ENCODE measurements at places on chromosomes 13 and 19.

DNA sequence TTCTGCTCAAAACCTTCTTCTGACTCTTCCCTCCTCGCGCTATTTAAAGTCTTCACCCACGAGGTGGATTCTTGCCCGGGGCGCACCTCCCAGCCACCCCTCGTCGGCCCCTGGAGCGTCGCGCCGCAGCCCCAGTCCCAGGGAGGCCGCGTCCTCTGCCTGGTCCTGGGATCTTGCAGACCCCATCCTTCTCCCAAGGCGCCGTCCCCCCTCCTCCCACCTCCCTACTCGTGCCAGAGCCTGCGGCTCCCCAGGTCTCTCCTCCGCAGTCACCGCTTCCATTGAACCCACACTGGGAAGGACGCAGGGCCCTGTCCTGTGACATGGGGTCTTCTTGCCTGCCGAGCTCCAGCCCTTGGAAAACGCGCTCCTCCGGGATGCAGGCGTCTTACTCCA is 486 bp downstream of the ZNF808 start:
- H3K36me3 ChIP-seq, result peaks cover 14% of the 10 kb centered on the region
- no peak for DNase-seq
- peak overlapping the region; percentile 90 for H3K4me3 ChIP-seq
- H3K4me1 ChIP-seq, result peaks cover 12% of the 10 kb centered on the region
- no peaks in the 10 kb centered on the region for H3K27me3 ChIP-seq

DNA sequence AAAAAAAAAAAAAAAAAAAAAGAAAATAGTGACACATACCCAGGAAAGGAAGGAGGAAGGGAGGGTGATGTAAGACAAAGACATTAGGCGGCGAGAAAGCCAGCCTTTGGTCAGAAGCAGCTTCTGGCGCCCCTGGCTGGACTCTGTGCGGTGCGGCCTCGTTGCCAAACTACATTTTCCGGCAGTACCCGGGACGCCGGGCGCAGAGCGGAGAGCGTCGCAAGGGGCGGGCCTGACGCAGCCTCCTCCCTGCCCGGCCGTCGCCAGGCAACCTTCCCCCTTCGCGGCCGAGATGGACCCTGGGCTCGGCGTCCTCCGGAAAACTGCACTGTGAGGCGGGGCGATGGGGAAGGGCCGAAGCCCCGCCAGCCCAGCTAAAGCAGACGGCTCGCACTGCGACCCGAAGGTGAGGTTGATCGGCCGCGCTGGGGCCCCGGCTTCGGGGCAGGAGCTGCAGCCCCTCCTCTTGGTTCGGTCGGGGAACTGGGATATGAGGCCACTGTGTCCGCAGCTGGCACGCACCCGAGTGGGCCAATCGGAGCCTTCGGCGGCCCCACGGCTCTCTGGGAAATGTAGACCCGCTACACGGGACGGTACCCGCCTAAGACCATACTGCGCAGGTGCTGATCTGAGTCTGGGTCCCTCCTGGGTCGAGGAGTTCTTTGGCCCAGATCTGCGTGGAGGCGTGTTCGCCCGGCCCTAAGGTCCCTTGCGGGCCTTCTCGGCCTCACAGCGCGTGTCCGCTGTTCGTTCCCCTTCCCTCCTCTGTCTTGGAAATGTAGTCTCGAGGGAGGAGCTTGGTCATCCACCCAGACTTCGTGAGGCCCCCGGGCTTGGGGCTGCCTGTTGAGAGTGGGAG is 2.3 kb upstream of the MZF1 start:
- peaks cover 38% of the 10 kb centered on the region for H3K4me1 ChIP-seq
- peak overlapping the region; percentile 96 for H3K27ac ChIP-seq
- peaks cover 6% of the 10 kb centered on the region for H3K36me3 ChIP-seq

DNA sequence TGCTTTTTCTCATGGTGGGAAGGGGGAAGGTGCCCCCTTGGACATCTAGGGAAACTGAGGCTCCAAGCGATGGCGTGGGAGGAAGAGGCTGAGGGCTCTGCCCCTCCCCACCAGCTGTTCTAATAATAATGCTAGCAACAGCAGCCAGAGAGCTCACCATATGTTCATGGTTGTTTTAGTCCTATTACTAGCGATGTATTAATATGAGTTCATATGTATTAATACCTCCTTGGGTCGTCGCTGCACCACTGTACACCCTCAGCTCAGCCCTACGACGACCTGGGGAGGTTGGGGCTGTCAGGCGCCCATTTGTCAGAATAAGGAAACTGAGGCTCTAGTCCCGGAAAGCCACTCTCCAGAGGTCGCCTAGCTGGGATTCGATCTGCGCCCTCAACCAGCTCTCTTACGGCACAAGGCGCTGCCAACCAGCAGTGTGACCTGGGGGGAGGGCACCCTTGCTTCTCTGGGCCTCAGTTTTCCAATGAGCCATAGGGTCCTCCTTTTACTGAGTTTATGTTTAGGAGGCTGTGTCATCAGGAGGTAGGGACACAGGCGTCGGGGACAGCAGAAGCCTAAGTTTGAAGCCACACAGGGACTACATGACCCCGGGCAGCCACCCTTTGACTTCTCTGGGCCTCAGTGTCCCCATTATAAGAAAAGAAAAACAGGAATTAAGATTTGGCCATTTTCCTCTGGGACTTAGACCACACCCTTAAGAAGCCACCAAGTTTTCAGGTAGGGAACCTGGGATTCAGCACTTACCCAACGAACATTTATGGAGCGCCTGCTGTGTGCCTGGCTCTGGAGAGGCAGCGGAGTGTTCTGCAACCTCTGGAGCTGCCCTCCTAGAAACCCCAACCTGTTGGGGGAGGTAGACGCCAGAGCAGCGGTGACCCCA is 664 bp downstream of the MAST3 start:
- peak overlapping the region; percentile 82 for H3K27ac ChIP-seq
- no peaks in the 10 kb centered on the region for H3K36me3 ChIP-seq
- H3K4me3 ChIP-seq, result peak overlapping the region; percentile 86
- H3K4me1 ChIP-seq, result peaks cover 22% of the 10 kb centered on the region
- DNase-seq, result no peak

- no peaks in the 10 kb centered on the region for H3K27me3 ChIP-seq
- H3K36me3 ChIP-seq, result no peaks in the 10 kb centered on the region
- no peak overlapping the region for H3K27ac ChIP-seq
- H3K4me3 ChIP-seq, result no peak overlapping the region
These were observed 19.1 kb downstream of the ZFR2 start for GRCh38 chr19:3849787-3850186.

GRCh38 chr19:54248016-54248601 is 5.5 kb upstream of the LILRA6 start:
- H3K27ac ChIP-seq, result peak overlapping the region; percentile 51
- DNase-seq, result no peak
- H3K4me3 ChIP-seq, result peak overlapping the region; percentile 51
- peaks cover 7% of the 10 kb centered on the region for H3K27me3 ChIP-seq
- no peaks in the 10 kb centered on the region for H3K36me3 ChIP-seq
- H3K4me1 ChIP-seq, result peaks cover 11% of the 10 kb centered on the region

DNA sequence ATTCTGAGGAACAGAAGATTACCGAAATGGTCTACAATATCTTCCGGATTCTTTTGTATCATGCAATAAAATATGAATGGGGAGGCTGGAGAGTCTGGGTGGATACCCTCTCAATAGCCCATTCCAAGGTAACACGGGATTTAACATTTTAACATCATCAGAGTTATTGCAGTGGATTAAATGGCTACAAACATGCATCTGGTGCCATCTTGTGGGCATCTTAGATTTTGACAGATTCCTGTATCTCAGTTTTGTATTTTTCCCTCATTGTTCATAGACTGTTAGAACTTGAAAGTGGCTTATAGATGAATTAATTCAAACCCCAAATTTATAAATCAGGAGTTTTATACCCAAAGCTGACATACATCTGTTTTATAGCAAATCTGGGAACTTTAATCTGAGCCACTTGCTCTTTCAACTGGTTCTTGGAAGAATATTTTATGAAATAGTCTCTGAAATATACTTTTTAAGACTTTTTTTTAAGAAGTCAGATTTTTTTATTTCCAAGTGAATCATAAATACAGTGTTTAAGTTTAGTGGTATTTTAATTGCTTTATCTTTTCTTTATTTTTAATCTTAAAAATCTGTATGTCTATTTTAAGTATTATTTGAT is 215.2 kb downstream of the NBEA start:
- no peak overlapping the region for H3K4me3 ChIP-seq
- H3K4me1 ChIP-seq, result no peaks in the 10 kb centered on the region
- no peaks in the 10 kb centered on the region for H3K27me3 ChIP-seq
- no peak for DNase-seq

- H3K4me3 ChIP-seq, result no peak overlapping the region
- H3K36me3 ChIP-seq, result no peaks in the 10 kb centered on the region
- H3K27ac ChIP-seq, result no peak overlapping the region
These were observed 136.8 kb upstream of the RNF113B start for GRCh38 chr13:98313922-98314292.

GRCh38 chr19:1699386-1699785 is 47.0 kb upstream of the TCF3 start:
- no peak for DNase-seq
- H3K4me1 ChIP-seq, result peaks cover 7% of the 10 kb centered on the region
- peaks cover 25% of the 10 kb centered on the region for H3K27me3 ChIP-seq
- H3K4me3 ChIP-seq, result no peak overlapping the region

- peaks cover 43% of the 10 kb centered on the region for H3K4me1 ChIP-seq
- H3K36me3 ChIP-seq, result peaks cover 8% of the 10 kb centered on the region
- H3K4me3 ChIP-seq, result peak overlapping the region; percentile 27
- DNase-seq, result no peak
- peak overlapping the region; percentile 46 for H3K27ac ChIP-seq
These were observed 22.1 kb downstream of the PLEKHF1 start for GRCh38 chr19:29687244-29687896.

- H3K4me1 ChIP-seq, result no peaks in the 10 kb centered on the region
- H3K4me3 ChIP-seq, result no peak overlapping the region
- no peaks in the 10 kb centered on the region for H3K36me3 ChIP-seq
- no peaks in the 10 kb centered on the region for H3K27me3 ChIP-seq
These were observed 6.9 kb downstream of the TBXA2R start for GRCh38 chr19:3599776-3600187.

DNA sequence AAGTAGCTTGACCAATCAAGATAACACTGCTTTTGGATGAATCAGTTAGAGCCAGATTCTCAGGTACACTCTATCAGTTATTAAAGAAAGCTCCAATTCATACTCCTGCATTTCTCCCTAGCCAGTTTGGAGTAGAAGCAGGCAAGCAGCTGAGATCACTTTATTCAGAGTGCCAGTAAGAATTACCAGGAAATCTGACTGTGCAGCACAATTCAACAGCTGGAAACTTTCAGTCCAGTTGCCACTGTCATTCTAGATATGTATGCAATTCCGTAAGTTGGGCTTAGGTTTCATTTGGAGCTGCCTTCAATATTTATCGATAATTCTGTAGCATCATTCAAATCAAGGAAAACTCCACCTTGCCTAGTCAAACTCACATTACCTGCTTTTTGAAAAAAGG is 2625.6 kb upstream of the PCDH20 start:
- H3K4me3 ChIP-seq, result no peak overlapping the region
- H3K36me3 ChIP-seq, result no peaks in the 10 kb centered on the region
- DNase-seq, result no peak
- H3K27me3 ChIP-seq, result no peaks in the 10 kb centered on the region
- H3K4me1 ChIP-seq, result no peaks in the 10 kb centered on the region

DNA sequence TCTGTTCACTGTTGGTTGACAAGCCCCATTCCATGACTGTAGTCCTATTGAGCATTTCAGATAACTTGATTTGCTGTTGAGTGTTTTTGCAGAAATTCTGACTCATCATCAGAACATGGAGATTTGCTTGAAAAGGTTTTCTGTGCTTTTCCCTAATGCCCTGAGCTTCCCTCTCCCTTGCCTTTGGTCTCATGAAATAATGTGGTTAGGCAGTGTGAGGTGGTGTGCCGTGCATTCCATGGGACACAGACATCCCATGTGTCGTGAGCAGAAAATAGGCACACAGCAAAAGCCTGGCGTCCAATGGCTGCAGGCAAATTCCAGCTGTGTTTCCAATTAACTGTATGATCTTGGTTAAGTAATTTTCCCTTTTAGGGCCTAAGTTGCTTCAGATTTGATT is 197.4 kb downstream of the DLEU7 start:
- no peak overlapping the region for H3K27ac ChIP-seq
- H3K36me3 ChIP-seq, result no peaks in the 10 kb centered on the region
- H3K27me3 ChIP-seq, result peaks cover 18% of the 10 kb centered on the region
- DNase-seq, result no peak
- no peaks in the 10 kb centered on the region for H3K4me1 ChIP-seq

GRCh38 chr19:15072930-15073647 is 8.9 kb upstream of the OR1I1 start:
- no peak for DNase-seq
- no peaks in the 10 kb centered on the region for H3K4me1 ChIP-seq
- no peak overlapping the region for H3K4me3 ChIP-seq
- no peak overlapping the region for H3K27ac ChIP-seq

DNA sequence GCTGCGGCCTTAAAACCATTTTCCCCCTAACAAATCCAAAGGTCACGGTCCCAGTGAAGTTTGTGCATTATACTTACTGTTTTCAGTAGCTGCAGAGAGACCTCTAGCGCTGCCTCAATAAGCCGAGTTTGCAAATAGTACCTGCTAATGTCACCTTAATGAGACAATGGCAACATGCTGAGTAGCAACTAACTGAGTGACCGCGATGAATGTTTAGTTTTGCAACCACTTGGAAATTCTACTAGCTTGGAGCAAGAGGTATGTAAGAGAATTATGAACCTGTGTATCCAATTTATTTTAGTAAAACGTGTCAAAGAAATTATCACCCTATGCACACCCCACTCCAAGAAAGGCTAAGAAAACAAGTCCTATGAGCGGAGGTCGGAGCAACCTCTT is 1.2 kb downstream of the KPNA3 start:
- no peak for DNase-seq
- H3K27me3 ChIP-seq, result no peaks in the 10 kb centered on the region
- H3K27ac ChIP-seq, result peak overlapping the region; percentile 74
- peak overlapping the region; percentile 92 for H3K4me3 ChIP-seq
- H3K4me1 ChIP-seq, result peaks cover 36% of the 10 kb centered on the region

DNA sequence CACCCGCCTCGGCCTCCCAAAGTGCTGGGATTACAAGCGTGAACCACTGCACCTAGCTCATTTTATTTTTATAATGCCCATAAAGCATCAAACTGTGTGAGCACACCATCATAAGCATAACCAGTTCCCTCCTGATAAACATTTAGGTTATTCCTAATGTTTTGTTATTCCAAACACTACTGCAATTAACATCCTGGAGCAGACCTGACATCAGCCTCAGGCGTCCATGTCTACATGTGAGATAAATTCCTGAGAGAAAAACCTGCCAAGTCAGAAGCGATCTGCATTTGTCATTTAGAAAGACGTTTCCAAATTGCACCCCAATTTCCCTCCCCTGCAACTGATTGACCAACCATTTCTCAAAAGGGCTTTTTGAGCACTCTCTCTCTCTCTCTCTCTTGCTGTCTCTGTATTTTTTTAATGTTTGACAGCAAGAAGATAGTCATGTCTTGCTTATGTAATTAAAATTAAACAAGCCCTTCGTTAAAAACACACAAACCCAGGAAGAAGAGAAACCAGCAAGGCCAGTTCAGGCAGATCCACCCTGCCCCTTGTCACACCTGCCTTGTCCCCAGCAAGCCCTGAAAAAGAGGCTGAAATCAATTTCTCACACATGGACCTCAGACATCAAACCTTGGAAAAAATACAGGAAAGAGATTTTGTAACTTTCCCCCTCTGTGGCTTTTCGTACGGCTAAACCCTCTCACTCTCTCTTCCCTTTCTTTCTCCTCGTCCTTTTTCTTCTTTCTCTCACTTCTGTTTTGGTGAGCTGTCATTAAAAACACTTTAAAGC is 9.9 kb downstream of the LYPD3 start:
- no peak overlapping the region for H3K27ac ChIP-seq
- DNase-seq, result peak; percentile 13
- peaks cover 12% of the 10 kb centered on the region for H3K27me3 ChIP-seq
- H3K36me3 ChIP-seq, result peaks cover 6% of the 10 kb centered on the region
- H3K4me1 ChIP-seq, result peaks cover 2% of the 10 kb centered on the region
- peak overlapping the region; percentile 18 for H3K4me3 ChIP-seq

GRCh38 chr13:74449811-74450524 is 315.8 kb upstream of the KLF12 start:
- no peaks in the 10 kb centered on the region for H3K4me1 ChIP-seq
- H3K36me3 ChIP-seq, result peaks cover 6% of the 10 kb centered on the region
- peaks cover 18% of the 10 kb centered on the region for H3K27me3 ChIP-seq
- no peak overlapping the region for H3K4me3 ChIP-seq
- DNase-seq, result no peak
